T-helper 2 cell treated with Interferon-gamma antibody and Interleukin-4, amounts not matched to agents 100 ng/mL and 5 ng/mL, for 36 hours (primary cell): ENCODE measurements at places on chromosomes 2 and 18. TPM values are rescaled to one million over a fixed set of nuclear protein-coding genes. Genes with fewer than 3 reads are reported as not detected.

LYG2 gene
- not detected in 2 replicates for total RNA-seq

CNRIP1 gene
- not detected in 2 replicates for total RNA-seq

KLHL41 gene
- not detected in 2 replicates for total RNA-seq

MYO7B gene
- 1.6 and 1.7 TPM in 2 replicates for total RNA-seq

PIGN gene
- 27.3 and 27.6 TPM in 2 replicates for total RNA-seq

BOLL gene
- total RNA-seq, result not detected in 2 replicates

FBLN7 gene
- 8.2 and 9.0 TPM in 2 replicates for total RNA-seq

EPB41L3 gene
- total RNA-seq, result 1.6 and 1.8 TPM in 2 replicates

FHOD3 gene
- not detected in 2 replicates for total RNA-seq

PROKR1 gene
- not detected in 2 replicates for total RNA-seq

TUBA3E gene
- total RNA-seq, result not detected in 2 replicates

ST6GAL2 gene
- total RNA-seq, result not detected in 2 replicates

PLEKHH2 gene
- 2.3 and 3.2 TPM in 2 replicates for total RNA-seq

G6PC2 gene
- total RNA-seq, result not detected in 2 replicates

CLASP1 gene
- 54.7 and 55.9 TPM in 2 replicates for total RNA-seq

ABCA12 gene
- total RNA-seq, result not detected in 2 replicates

IL36G gene
- total RNA-seq, result not detected in 2 replicates

IL1F10 gene
- total RNA-seq, result not detected in 2 replicates

SLC9A4 gene
- total RNA-seq, result 0.11 and 0.18 TPM in 2 replicates

FABP1 gene
- not detected in 2 replicates for total RNA-seq

ANTXR1 gene
- 0.02 TPM in 1 of 2 replicates, not detected in the other for total RNA-seq

MFSD2B gene
- total RNA-seq, result 0.09 TPM in 1 of 2 replicates, not detected in the other

ESPNL gene
- 0.05 and 0.14 TPM in 2 replicates for total RNA-seq

TDRD15 gene
- not detected in 2 replicates for total RNA-seq

HOXD3 gene
- total RNA-seq, result not detected in 2 replicates

AFTPH gene
- total RNA-seq, result 31.7 and 33.6 TPM in 2 replicates

SLC66A3 gene
- total RNA-seq, result 10.6 and 13.6 TPM in 2 replicates

DIS3L2 gene
- 34.6 and 43.7 TPM in 2 replicates for total RNA-seq

CPO gene
- total RNA-seq, result not detected in 2 replicates

NEUROD1 gene
- not detected in 2 replicates for total RNA-seq

C2orf81 gene
- 1.0 and 1.5 TPM in 2 replicates for total RNA-seq
